ENCODE measurements at places on chromosomes 5 and 9.

GRCh38 chr5:149471406-149472183, 79.6 kb downstream of the CSNK1A1 start:
- DNase-seq, result no peak

- no peak for DNase-seq
These were observed 78.3 kb downstream of the DPYSL3 start for GRCh38 chr5:147431586-147431985.

DNA sequence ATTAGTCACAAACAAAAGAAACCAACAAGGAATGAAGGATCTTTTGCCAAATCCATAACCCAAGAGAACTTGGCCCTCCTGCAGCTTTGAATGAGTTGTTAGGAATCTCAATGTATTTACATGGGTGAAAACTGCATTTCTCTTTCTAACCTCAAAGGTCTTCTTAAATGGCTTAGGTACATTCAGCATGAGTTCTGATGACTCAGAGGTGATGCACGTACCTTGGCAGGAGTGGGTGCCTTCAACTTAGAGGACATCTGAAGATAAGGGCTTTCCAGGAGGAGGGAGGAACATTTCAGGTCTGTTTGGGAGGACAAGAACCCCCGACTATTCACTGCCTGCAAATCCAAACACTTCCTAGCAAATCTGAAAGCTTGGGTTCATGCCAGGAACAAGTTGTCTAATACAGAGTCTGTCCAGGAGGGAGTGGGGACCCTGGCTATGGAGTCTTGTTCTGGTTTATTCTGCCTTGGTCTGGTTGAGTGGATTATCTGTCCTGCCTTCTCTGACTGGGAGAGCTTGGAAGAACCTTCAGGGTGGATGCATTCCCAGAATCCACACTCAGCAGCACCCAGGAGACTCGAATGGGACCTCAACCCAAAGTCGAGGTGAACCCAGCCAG, 65.7 kb downstream of the IRX2 start:
- no peak for DNase-seq

GRCh38 chr9:20043035-20043434, 254.2 kb upstream of the SLC24A2 start:
- DNase-seq, result no peak

DNA sequence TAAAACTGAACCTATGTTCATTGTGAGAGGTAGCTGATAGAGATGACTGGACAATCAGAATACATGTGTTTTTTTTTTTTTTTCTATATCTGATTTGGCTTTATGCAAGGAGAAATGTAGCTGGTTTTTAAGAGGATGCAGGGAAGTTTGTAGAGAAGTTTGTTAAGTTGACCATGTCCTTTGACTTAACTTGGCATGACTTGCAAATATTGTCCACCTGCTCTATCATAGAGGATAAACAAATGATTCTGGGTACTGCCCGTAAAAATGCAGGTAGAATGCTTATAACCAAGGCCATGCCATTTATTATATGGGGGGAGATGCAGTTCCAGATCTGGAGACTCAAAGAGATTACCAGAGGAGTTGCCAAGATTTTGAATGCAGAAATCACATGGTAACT, 13.7 kb upstream of the NNT start:
- no peak for DNase-seq

GRCh38 chr5:176400382-176401156, 12.0 kb downstream of the HIGD2A start:
- no peak for DNase-seq

DNA sequence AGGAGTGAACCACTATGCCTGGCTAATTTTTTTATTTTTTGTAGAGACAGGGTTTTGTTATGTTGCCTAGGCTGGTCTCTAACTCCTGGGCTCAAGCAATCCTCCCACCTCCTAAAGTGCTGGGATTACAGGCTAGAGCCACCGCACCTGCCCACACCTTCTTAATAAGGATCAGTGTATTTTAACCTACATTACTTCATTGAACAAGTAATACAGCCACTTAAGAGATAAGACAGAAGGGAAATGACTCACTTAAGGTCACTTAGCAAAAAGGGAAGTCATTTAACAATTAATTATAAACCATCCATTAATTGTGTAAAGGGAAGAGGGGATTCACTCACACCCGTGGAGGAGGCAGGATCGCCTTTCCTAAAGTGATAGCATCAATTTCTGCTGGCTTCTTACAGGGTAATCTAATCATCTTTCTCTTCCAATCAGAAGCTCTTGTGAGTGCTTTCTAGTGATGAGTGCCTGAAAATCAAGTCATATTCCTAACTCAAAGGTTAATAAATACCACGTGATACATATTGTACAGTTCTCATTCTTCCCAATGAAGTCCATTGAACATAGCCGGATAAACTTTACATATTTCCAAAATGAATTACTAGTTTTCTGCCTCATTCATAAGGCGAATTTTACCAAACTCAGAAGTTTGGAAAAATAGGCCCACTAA, 3.5 kb downstream of the FBXW11 start:
- DNase-seq, result no peak

DNA sequence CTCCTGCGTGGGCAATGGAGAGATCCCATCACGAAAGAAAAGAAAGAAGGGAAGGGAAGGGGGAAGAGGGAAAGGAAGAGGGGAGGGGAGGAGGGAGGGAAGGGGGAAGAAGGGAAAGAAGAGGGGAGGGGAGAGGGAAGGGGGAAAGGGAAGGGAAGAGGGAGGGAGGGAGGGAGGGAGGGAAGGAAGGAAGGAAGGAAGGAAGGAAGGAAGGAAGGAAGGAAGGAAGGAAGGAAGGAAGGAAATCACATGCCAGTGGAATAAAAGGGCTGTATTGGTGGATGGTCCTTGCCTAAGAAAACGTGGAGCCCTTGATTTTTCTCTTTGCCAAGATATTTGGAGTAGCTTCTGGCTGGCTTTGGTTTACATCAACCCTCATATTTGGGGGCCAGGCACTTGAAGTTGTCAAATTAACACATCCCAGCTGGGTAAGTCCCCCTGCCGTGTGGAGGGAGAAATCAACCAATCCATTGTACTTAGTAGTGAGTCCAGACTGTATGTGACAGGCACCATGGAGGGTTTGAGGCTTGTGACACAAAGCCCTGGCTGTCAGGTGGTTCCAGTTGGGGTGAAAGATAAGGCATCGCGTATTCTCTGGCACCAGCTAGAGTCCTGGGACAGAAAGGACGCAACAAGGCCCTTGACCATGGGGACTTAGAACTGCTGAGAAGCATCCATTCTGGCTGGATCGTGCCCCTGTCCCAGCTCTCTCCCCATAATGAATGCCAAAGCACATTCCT, 23.7 kb downstream of the IDNK start:
- no peak for DNase-seq

- no peak for DNase-seq
These were observed 96.9 kb upstream of the FSTL4 start for GRCh38 chr5:133709209-133709725.

DNA sequence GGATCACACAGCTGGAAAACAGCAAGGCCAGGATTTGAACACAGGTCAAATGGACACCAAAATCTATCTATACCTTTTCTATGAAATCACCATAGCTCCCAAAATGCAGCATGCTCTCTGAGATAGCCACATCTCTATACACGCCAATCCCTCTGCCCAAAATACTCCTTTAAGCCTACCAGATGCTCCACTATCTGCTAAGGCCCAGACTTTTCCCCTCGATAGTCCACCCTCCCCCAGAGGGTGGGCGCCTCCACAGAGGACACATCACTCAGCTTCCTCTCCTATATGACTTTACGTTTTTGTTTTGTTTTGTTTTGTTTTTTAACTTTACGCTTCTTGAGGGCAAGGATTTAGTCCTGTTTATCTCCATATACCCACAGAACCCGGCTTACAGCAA, 46.8 kb downstream of the MTMR12 start:
- no peak for DNase-seq

GRCh38 chr9:107638521-107639310, 149.1 kb upstream of the KLF4 start:
- DNase-seq, result no peak

DNA sequence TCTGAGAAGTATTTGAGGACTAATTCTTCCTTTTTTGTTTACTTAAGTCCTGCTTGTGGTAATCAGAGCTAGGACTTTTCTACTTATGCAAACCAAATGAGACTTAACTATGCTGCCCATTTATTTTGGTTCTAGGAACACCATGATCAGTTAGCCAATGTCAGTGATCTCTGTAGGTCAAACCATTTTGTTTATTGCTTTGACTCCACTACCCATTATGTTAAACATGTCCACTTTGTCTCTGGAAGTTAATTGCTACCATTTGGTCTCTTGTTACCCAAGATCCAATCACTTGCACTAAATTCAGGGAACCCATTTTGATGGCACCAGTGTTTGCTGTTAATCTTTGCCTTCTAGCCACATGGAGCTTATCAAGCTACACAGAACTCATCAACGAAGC, 161.9 kb downstream of the CCDC171 start:
- no peak for DNase-seq

DNA sequence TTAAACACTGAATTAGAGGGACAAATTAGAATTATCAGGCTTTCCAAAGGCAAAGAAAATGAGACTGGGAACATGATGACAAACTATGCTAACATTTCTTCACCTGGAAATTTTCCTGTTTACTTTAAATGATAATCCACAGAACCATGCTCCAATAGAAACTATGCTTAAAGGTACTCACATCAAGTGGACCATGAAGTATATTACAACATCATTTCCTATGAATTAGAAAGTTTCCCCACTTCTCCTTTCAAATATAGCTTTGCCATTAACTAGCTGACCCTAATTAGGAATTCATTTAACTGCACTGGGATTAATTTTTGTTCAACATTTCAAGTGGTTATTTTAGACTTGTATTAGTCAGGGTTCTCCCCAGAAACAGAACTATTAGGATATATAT, 81.4 kb downstream of the DTWD2 start:
- no peak for DNase-seq

GRCh38 chr5:171271798-171272197, 37.2 kb upstream of the TLX3 start:
- DNase-seq, result no peak

- no peak for DNase-seq
These were observed 70.6 kb upstream of the S1PR3 start for GRCh38 chr9:88920645-88921044.

- DNase-seq, result no peak
These were observed 218.1 kb downstream of the AUH start for GRCh38 chr9:91143642-91144041.

DNA sequence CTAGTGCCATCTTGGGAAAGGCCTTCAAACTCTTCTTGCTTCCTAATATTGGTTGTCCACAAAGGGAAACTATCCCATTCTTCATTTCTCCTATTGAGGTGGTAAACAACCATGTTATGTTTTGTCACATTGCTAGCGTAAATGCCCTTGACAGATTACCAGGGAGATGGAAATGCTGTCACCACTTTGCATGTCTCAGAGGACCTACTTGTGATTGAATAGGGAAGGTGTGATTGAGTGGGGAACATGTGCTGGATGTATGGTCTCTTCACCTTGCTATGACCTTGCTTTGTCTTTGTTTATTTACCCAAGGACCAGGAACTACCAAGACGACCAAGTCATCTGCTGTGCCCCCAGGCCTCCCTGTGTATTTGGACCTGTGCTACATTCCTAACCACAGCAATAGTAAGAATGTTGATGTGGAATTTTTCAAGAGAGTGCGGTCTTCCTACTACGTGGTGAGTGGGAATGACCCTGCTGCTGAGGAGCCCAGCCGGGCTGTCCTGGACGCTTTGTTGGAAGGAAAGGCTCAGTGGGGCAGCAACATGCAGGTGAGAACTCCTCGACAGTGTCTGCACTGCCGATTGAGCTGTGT, 96.1 kb downstream of the MAP1B start:
- no peak for DNase-seq

DNA sequence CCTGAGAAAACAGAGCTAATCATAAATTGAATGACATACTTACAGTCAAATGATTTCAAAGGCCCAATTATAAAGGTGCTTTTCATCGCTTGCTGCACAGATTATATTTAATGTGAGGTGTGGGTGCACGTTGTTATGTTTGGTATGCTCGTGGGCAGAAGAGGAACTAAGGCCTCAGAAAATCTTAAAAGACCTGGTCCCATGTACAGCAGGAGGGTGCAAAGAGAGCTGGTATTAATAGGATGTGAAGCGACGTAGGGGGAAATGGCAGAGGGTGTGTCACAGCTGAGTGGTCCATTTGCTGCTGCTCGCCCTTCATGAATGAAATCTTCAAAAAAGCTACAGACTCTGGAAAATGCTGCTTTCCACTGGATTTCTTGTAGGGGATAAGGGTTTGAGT, 40.5 kb upstream of the IFNK start:
- DNase-seq, result no peak

DNA sequence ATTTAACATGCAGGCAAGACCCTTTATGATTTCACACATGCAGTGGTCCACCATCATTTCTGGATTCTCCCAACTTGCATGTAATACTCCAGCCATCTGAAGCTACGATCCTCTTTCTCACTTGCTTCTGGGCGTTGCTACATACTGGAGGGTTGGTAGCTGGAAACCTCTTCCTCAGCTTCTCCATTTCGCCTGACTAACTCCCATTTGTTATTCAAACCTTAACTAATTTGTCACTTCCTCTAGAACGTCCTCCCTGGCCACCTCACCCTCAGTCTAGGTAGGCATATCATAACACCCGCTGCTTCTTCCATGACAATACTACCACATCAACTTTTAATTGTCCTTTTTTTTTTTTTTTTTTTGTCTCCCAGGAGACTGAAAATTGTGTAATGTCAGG, 72.6 kb upstream of the EQTN start:
- no peak for DNase-seq

GRCh38 chr5:177204281-177204680, 70.7 kb downstream of the NSD1 start:
- DNase-seq, result no peak

GRCh38 chr5:142317753-142318152, 7.1 kb downstream of the SPRY4 start:
- DNase-seq, result no peak

GRCh38 chr5:98144116-98144515, 629.3 kb upstream of the RGMB start:
- DNase-seq, result no peak

GRCh38 chr5:110401881-110402280, 324.6 kb downstream of the TMEM232 start:
- no peak for DNase-seq

DNA sequence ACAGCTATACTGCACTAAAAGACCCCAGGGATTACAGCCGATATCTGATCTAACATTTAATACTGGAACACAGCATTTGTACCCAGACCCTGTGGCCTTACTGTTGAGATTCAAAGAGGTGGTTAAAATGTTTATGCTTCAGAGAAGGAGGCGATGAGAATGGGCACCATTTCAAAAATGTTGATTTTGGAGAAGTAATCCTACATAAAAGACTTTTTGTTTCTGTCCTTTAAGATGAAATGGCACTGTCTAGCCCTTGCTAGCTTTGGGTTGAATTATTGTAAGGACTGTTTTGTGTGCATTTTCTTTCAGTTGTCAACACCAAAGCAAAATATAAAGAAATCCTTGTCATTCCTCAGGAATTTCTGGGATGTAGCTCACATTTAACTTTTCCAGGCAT, 288.5 kb upstream of the ANKH start:
- DNase-seq, result no peak

DNA sequence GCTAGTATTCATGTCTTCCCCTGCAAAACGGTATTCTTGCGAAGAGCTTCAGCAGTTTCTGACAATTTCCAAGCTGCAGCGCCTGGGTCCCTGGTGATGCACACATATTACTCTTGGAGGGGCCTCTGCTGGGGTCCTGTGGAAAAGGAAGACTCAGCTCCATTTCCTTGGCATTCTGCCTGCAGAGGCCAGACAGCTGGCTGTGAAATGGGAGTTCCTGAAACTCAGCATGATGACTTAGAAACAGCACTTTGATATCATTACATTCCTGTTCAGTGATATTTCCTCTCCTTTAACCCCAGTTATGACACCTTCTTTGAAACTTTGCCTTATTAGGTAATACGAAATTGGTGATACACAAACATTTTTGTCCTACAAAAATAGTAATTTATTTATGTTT, 98.5 kb downstream of the APBA1 start:
- DNase-seq, result no peak

GRCh38 chr5:150338546-150338945, 19.0 kb upstream of the TCOF1 start:
- no peak for DNase-seq
